Omental fat pad (tissue), 4 donors: ENCODE measurements at places on chromosomes 6 and 20. TPM values are rescaled to one million over a fixed set of nuclear protein-coding genes. Genes with fewer than 3 reads are reported as not detected.

DNA sequence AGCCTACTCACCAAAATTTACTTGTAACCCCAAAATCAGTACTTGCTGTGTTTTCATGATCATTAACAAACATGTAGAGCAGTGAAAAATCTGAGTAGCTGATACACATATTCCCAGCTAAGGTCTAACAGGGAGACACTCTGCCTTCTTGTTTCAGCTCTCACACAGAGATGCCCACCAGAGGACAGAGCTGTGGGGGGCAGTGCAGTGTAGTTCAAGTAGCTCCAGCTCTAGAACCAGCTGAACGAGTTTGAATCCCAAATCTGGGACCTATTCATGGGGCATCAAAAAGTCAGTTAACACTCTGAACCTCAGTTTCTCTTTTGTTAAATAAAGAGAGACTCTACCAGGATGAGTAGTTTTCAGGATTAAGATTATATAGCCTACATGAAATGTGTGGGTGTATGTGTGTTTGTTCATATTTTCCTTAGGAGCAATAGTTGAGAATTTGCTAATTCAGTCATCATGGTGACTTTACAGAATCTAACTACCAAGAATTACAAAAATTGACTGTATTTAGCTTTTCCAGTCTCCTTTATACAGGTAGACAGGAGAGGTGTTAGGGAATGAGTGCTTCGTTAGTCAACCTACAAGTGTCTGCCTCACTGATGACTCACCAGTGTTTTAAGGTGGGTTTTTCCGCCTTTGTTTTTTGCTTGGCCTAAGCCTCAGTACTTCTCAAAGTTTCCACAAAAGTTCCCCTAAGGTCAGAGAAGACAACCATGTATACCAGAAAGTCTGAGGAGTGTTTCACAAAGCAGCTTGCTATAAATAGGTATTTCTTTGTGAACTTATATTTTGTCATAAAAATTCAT is 164.0 kb upstream of the RUNX2 start:
- DNase-seq, result no peak

The RGS19 gene
- total RNA-seq, result 14.0 TPM

The DNAJC5 gene
- total RNA-seq, result 41.9 TPM

DNA sequence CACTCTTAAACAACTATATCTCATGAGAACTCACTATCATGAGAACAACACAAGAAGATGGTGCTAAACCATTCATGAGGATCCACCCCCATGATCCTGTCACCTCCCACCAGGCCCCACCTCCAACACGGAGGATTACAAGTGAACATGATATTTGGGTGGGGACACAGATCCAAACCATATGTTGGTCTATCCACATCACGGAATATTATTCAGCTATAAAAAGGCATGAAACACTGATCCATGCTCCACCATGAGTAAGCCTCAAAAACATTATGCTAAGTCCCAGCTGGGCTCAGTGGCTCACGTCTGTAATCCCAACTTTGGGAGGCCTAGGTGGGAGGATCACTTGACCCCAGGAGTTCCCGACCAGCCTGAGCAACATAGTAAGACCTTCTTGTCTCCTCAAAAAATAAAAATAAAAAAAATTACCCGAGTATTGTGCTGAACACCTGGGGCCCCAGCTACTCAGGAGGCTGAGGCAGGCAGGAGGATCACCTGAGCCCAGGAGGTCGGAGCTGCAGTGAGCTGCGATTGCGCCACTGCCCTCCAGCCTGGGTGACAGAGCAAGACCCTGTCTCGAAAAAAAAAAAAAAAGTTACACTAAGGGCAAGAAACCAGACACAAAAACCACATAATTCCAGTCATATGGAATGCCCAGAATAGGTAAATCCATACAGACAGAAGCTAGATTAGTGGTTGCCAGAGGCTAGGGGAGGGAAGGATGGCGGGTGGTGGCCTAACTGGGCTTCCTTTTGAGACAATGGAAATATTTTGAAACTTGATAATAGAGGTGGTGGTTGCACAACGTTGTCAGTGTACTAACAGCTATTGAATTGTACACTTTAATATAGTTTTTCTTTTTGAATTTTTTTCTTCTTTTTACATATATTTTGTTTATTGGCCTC is 43.1 kb downstream of the ZNF217 start:
- DNase-seq, result no peak

The KIZ gene
- 24.5 TPM for total RNA-seq

DNA sequence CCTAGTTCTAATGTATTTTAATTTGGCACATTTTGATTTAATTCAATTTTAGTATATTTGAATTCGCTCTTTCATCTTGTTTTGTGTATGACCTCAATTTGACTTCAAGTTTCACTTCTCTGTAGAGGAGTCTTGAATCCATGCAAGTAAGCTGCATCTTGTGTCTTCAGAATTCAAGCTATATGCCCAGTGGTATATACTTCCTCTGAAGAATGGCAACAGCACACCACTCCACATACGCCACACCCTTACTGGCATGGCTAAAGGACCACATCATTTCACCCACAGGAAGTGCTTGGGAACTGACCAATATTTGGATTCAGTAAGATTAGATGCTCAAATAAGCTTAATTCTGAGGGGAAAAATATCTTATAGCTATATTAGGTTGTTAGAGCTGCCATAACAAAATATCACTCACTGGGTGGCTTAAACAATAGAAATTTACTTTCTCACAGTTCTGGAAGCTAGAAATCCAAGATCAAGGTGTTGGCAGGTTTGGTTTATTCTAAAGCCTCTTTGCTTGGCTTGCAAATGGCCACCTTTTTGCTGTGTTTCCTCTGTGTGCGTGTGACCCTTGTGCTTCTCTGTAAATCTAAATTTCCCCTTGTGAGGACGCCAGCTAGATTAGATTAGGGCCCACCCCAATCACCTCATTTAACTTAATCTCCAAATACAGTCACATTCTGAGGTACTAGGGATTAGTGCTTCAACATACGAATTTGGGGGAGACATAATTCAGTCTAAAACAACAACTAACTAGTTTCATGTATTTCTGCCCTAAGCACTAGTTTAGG is 2.8 kb upstream of the ASF1A start:
- DNase-seq, result no peak
